Fibroblast of villous mesenchyme (primary cell): ENCODE measurements at places on chromosomes 2 and 18.
A peak's percentile ranks its signal among the peaks of the same experiment; 100 is the strongest.

GRCh38 chr18:54774423-54774822 lies 53.9 kb upstream of the RAB27B start:
- peak; percentile 95 for DNase-seq

GRCh38 chr2:178238154-178238521 lies 43.8 kb downstream of the OSBPL6 start:
- DNase-seq: peak; percentile 24

DNA sequence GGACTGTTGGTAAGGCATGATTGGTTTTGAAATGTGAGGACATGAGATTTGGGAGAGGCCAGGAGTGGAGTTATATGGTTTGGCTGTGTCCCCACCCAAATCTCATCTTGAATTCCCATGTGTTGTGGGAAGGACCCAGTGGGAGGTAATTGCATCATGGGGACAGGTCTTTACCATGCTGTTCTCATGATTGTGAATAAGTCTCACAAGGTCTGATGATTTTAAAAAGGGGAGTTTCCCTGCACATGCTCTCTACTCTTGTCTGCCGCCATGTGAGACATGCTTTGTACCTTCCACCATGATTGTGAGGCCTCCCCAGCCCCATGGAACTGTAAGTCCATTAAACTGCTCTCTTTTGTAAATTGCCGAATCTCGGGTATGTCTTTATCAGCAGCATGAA lies 5.4 kb downstream of the CMPK2 start:
- DNase-seq: no peak

- no peak for DNase-seq
Measured at GRCh38 chr2:209763106-209763505, 8.5 kb upstream of the UNC80 start.

DNA sequence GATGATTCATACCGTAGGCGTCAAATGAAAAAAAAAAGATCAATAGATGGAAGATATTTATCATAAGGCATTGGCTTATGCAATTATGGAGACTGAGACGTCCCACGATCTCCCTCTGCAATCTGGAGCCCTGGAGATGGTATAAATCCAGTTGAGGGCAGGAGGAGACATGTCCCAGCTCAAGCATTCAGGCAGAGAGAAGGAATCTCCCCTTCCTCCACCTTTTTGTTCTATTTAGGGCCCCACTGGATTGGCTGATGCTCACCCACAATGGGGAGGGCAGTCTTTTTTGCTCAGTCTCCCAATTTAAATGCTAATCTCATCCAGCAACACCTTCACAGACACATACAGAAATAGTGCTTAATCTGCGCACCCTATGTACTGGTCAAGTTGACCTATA lies 18.0 kb upstream of the OLA1 start:
- DNase-seq: no peak

- DNase-seq: peak; percentile 32
Measured at GRCh38 chr18:49250816-49251388, 209.5 kb downstream of the DYM start.

DNA sequence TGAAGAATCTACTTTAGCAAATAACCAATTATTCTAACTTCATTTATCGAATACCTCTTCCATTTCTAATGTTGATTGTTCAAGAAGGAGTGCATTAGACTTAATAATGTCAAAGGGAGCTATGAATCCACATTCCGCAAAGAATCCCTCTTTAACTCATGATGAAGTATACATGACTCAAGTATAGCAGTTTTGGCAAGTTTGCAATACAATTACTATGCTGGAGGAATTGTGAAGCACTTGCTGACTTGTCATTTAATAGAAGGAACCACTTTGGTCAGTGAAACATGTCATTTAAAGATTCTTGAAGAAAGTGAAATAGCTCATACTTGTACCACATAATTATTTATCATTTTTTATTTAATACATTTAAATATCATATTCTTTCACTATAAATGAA lies 125.1 kb downstream of the SLC39A10 start:
- no peak for DNase-seq

- DNase-seq: peak; percentile 1
Measured at GRCh38 chr2:161842736-161843433, 218.7 kb downstream of the SLC4A10 start.

- no peak for DNase-seq
Measured at GRCh38 chr2:161217597-161218185, 57.5 kb downstream of the TANK start.

DNA sequence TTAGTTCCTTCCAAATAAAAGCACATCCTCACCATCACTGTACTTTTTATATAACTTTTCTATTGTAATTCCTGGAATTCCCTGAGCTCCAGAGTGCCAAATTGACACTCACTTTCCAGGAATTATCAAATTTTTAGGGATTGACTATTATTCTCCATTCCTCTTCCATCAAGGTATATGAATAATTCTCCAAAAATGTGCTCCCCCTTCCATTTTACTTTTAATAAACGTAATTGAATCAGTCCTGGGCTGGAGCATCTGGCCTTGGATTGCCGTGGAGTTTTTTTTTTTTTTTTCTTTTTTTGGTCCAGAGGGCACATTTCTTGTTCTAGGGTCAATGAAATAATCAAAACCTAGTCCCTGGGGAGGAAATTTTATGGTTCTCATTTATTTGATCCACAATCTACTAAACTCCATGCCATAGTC lies 304.3 kb downstream of the CDCA7 start:
- DNase-seq: no peak

DNA sequence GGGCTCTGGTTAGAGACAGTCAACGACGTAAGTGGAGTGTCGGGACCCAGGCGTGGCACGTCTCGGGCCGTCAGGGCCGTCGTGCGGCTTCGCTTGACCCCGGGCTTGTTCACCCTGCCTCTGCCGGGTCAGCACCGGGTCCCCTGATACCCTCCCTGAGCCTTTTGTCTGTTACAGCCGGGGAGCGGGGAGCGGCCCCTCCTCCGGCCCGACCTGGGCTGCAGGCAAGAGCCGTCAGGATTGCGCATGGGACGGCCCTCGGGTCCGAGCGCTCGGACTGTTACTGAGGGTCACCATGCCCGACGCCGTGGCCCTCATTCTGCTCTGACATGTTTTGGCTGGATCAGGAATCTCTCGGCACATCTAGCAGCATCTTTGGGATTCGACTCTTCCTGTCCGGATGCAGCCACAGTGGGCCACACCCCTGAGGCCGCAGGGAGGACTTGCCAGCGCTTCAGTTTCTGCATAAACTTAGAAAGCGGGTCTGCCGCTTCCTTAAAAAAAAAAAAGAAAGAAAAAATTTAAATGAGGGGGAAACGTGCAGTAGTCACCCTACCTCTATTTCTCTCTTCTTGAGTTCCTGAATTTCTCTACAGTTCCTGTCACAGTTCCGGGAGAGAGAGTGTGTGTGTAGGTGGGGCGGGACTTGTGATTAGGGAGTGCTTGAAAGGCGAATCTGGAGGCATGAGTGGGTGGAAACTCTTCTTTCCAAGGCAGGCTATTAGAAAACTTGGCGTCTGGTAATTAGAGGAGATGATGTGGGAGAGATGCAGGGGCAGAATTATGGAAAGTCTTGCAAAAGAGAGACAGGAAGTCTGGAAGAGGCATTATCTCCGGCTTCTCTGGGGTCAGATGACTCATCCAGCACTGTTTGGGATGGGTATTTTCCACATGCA lies 909 bp downstream of the TMEM87B start:
- peak; percentile 98 for DNase-seq

DNA sequence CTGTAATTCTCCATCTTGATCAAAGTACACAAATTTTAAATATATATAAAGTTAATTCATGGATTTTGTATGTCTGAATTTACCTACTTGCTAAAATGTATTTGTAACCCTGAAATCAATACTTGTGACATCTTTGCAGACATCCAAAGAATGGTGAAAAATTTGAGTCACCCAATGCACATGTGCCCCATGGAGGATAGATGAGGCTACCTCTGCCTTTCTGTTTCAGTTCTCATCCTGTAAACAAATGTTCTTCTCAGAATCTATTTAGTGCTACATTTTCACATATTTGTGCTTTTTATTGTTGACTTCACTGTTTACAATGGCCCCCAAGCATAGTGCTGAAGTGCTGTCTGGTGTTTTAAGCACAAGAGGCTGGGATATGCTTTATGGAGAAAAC lies 171.5 kb downstream of the LRATD1 start:
- no peak for DNase-seq

DNA sequence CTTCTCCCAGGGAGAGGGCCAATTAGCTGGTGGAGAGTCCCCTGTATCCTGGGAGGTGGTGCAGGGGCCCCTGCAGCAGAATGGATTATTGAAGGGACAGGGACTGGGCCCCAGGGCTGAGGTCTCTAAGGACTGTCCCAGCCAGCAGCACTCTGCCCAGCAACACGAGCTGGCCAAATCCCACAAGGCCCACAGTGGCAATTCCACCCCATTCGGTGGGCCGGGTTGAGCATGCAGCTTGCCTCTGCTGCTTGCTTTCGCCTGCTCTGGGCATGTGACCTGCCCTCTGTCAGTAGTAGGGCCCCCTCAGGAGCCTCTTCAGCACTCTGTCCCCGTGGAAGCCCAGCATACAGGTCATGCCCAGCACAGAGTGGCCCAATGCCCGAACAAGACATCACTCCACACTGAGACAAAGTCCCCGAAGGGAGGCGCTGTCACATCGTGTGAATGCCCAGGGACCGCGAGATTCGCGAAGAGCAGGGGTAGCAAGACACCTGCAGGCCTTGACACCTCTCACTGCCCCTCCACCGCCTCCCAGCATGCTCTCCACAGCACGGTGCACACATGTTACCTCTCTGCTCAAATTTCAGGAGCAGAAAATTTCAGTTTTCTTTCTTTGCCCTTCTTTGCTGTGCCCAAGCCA lies 65.4 kb downstream of the CRACDL start:
- no peak for DNase-seq

GRCh38 chr2:25672494-25673299 lies 680 bp downstream of the DTNB start:
- no peak for DNase-seq

GRCh38 chr2:146240391-146240790 lies 1604.4 kb upstream of the ACVR2A start:
- DNase-seq: no peak

DNA sequence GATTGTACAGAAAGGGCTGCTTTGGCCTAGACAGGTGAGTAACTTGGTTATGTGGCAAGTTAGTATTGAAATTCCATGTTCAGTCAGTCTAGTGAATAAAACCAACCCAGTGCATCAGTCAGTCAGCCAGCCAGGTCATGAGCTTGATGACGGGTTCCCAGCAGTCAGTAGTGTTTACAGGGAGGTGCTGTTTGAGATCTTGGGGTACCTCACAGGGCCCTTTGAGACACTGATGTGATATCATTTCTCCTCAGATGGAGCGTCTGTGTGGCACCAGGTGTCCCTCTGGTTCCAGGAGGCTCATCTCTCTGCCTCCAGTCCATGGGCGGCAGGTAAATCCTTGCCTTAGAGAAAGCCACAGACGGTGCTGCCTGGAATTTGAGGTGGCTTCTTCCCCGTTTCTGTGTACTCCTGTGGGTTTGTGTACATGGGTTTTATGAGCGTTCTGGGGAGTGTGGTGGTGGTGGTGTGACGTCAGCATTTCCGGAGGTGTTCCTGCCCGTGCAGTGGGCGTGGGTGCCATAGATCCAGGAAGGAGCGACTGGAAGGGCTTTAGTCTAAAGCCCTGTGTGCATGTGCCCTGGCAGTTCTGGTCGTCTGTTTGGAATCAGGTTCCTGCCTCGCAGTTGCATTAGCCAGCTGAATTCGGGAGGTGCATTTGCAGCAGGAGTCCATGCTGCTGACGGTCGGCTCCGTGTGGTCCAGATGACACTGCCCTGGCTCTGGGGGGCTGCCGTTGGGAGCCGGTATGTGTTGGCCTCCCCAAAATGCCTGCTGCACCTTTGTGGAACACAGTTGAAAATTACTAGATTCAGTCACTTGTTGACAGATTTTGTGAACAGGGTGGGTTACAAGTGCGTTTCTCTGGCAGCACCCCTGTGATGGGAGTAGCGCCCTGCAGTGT lies 2.1 kb downstream of the CTDP1 start:
- DNase-seq: peak; percentile 85

DNA sequence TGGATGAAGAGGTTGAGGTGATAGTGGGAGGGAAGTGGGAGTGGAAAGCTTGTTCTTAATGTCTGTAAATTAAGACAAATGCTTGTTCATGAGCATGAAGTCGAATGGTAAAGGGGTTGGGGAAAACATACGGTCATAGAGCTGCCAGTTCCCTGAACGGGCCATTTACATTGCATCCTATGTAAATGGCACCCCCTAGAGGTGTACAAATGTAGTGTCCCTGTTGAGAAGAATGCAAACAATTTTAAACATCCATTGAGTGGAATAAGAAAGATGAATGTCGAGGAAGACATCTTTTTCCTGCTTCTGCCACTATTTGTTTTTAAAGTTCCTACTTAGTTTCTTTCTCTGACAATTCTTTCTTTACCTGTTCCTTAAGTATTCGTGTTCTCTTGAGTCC lies 155.7 kb downstream of the RDH14 start:
- no peak for DNase-seq

DNA sequence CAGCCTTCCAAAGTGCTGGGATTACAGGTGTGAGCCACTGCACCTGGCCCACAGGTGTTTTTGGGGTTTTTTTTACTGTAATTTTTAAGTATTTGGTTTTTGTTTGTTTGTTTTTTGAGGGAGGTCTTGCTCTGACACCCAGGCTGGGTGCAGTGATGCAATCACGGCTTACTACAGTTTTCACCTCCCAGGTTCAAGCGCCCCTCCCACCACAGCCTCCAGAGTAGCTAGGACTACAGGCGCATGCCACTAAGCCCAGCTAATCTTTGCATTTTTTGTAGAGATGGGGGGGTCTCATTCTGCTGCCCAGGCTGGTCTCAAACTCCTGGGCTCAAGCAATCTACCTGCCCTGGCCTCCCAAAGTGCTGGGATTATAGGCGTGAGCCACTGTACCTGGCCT lies 7.3 kb upstream of the SLC11A1 start:
- peak; percentile 65 for DNase-seq

DNA sequence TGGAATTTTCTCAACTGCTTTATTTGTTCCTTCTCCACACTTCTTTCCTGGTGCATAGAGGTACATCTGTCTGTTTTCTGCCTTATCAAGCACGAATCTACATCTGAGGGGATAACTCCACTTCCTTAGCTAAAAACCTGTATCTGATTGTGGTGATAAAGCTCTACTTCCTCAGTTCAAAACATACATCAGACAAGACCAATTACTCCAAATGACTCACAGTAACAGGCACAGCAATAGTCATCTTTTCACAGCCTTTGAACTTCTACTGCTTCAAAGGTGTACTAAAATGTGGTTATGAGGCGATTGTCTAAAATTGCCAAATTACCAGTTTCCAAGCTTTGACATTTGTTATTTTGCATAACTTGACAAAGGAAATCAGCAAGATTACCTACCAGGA lies 803.6 kb upstream of the ZEB2 start:
- peak; percentile 24 for DNase-seq

DNA sequence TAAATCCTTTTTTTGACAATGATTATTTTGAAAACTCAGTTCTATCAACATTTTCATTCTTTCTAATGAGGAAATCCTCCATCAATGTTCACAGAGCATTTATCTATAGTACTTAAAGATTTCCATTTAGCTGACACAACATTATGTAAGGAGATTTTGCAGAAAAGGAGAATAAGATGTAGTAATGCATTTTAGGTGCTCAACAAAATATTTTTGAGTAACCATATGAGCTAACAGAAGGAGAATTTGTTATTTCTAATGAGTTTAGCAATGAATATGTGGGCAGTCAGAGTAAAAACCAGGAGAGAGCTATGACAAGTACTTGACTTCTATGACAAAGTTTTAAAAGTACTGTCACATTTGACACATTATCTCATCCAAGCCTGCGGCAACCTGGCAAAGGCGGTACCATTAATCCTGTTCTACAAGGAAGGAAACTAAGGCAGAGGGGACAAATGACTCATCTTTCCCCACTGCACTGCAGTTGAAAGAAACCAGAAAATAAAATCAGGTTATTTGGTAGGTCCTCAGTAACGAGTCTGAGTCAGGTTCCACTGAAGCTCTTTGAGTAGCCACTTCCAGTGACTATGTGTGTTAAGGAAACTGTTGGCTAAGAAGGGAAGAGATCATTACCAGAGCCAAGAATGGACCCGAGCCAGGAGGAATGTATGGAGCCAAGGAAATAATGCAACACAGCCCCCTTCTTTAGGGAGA lies 134.1 kb upstream of the ITGB6 start:
- peak; percentile 52 for DNase-seq
